SIG-M5 (cell line): ENCODE measurements at places on chromosomes 3 and 15.

DNA sequence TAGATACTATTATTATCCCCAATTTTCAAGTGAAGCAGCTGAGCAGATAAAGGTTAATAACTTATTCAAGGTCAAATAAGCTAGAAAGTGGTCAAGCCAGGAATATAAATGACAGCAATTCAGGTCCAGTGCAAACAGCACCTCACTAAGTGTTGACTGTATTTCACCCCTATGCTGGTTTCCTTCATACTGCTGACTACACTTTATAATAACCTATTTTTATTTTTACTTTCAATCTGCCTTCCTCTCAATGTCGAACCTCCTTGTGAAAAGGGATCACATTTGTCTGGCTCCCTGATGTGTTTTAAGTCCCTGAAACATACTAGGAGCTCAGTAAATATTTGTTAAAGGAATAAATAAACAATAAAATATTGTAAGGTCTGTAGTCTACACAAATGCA lies 146.1 kb downstream of the NAALADL2 start:
- no peak for DNase-seq

DNA sequence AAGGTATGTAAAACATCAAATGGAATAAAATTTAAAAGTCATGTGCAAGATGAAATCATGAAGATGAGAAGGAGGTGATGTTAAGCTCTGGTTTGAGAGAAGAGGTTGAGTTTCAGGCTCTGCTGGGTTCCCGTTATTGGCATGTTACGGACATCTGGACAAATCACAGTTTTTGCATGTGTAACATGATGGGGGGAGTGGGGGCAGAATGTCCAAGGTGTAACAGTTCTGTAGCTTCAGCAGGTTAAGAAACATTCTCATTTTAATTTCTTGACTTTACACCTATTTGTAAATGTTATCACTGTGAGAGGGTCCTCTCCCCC lies 17.2 kb downstream of the TRIM71 start:
- DNase-seq, result no peak

- no peak for DNase-seq
Measured at GRCh38 chr3:195916291-195916690, 7.9 kb upstream of the TNK2 start.

- DNase-seq, result no peak
Measured at GRCh38 chr3:120341658-120342346, 7.4 kb downstream of the LRRC58 start.

DNA sequence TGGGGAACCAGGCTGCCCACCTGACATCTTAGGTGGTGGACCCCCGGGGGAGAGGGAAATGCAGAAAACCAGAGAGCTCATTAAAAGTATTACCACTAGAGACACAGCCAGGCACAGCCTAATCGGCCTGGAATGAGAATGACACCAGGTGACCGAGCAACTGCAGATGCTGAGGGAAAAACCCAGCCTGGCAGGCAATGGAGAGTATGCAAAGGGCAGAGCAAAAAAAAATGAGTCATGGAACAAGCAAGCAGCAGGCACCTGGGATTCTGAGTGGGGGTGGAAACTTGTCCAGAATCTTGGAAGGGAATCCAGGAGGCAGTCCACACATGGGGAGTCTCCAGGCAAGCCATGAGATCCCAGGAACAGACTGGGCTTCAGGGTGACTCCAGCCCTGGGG lies 183.7 kb upstream of the LRRN1 start:
- DNase-seq, result no peak

GRCh38 chr3:122217901-122218300 lies 34.4 kb downstream of the CASR start:
- DNase-seq, result no peak

- DNase-seq, result no peak
Measured at GRCh38 chr15:63457379-63457778, 47.0 kb upstream of the USP3 start.

DNA sequence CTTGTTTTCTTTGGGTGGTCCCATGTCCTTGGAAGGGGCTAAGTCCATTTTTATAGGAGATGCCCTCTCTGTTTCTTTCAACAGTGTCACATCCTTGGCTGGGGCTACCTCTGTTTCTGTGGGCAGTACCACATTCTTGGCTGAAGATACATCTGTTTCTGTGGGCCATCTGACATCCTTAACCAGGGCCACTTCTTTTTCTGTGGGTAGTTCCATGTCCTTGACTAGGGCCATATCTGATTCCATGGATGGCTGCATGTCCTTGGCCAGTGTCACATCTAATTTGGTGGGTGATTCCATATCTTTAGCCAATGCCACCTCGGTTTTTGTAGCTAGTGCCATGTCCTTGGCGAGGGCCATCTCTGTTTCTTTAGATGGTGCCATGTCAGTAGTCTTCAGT lies 99.5 kb downstream of the MAP4 start:
- DNase-seq, result no peak

GRCh38 chr15:90869601-90870353 lies 1.4 kb downstream of the FURIN start:
- DNase-seq, result peak; percentile 25

DNA sequence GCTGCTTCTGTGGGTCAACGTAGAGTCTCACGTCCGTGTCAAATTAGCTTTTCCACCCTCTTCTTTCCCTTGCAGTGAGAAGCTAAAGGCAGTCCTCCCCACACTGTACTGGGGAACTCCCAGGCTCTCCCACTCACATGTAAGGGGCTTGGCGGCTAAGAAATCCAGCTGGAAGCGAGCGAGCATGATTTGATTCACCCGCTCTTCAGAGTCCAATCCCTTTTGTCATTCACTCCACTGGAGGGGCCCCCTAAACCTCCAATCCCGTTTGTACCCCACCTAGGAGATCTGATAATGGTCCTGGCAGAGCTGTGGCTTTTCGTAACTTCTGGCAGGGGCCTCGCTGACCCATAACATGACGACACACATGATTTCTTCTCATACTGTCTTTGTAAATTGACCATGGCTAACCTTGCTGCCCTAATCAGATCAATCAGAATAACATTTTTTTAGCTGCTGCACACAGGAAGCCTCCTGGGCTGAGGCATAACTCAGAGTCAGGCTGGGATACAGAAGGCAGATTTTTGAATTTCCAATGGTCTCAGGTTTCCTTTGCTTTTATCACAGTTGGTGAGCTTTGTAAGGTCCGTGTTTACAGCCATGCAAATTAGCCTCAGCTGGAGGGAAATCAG lies 235.2 kb downstream of the GREM1 start:
- DNase-seq, result no peak

DNA sequence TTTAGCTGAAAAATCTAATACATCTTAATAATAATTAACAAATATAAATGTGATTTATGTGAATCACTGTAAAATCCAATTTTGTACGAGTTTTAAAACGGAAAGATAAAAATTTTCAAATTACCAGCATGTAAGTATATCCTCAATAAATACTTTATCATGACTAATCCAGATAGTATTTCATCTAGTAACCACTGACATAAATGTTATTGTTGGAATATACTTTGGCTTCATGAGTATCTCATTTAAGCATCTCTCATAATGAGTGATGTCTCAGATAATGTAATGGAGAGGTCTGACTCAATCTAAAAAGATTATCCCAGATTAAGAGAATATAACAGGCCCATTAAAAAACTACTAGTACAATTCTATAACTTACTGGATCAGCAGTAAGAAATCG lies 216.3 kb downstream of the STAG1 start:
- no peak for DNase-seq

- DNase-seq, result no peak
Measured at GRCh38 chr3:193732391-193732790, 139.4 kb downstream of the OPA1 start.

- DNase-seq, result no peak
Measured at GRCh38 chr15:37880009-37880834, 54.2 kb upstream of the TMCO5A start.

DNA sequence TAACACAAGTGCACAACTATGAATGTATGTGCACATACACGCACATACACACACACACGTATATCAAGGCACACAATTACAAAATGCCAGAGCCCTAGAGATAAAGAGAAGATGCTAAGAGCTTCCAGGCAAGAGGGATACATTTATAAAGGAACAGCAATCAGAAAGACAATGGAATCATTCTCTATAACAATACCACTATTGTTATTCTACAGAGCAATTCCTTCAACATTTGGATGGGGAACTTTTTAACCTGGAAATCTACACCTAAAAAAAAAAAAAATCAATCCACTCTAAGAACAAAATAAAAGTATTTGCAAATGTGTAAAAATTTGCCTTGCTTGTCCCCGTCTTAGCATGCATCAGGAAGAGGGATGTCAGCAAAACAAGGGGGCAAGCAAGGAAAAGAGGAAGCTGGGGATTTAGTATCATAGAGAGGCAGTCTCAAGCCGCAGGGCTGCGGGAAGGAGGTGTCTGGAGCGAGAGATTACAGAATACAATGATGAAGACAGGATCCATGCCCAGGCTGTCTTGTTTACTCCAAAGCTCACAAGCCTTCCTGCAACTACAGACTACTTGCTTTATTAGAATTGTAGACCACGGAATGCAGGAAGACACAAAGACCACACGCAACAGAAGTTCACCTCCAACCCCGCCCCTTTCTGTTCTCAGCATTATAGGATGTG lies 220.2 kb downstream of the NTRK3 start:
- DNase-seq, result no peak

DNA sequence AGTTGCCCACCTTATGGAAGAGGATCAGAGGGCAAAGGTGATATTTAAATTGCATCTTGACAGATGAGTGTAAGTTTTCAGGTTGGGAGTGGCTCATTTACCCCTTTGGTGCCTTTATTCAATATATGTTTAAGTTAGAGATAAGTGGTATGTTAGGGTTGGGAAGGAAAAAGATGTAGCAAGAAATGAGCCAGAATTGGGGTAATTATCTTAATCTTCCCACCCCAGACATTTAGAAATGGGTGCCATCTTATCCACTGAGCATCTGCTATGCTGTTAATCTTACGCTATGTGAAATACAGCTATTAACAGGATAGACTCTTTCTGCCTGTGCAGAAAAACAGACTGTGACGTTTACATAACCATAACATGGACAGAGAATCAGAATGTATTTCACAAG lies 6.3 kb downstream of the CMTM7 start:
- no peak for DNase-seq

GRCh38 chr3:133113526-133113925 lies 75.3 kb downstream of the TMEM108 start:
- DNase-seq, result no peak

- DNase-seq, result no peak
Measured at GRCh38 chr3:54888873-54889272, 39.0 kb downstream of the LRTM1 start.

DNA sequence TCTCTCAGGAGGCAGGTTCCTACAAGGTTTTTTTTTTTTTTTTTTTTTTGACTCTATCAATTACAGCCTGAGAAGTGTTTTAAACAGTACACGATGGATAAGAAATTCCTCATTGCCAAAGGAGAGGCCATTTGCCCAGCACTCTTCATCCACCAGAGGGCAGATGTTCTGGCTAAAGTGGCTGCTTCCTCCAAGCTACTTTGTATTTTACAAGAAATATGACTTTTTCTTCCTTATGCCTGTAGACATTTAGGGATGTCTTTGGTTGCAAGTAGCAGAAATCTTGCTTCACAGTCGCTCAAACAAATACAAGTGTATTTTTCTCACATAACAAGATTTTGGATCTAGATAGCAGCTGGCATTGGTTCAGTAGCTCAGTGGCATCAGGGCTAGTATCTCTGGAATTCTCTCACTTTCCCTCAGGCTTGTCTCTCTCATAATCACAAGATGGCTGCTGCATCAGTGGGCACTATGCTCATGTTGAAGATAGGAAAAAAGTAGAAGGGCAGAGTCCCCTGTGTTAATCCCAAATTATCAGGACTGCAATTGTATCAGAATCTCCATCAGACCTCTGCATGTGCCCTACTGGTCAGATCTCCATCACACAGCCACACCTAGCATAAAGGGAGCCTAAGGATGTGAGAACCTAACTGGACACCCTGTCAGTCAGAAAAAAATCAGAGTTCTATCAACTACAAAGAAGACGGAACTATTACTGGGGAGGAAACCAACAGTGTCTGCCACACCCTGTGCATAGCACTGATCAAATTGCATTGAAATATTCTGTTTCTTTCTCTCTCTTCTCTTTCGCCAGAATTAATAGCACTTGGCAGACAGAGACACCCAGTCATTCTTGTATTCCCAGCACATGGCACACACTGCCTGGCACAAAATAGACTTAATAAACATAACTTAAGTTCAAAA lies 138.9 kb upstream of the COL8A1 start:
- no peak for DNase-seq

DNA sequence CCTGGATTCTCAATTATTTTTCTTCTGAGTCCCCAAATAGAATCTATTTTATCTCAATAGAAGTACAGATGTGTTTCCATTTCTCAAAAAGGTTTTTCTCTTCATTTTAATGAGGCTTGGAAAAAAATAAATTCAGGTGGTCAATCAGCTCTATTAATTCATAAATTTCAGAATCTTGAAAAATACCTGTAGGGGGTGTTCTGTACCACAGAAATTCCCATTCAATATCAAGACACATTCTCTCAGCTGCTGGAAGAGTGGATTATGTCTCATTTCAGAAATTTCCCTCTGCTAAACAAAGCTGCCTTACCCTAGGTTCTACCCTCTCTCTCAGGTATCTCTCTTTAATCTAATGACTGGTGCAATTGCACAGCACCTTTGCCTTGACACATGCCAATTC lies 1121.2 kb downstream of the SI start:
- no peak for DNase-seq

- DNase-seq, result no peak
Measured at GRCh38 chr3:169453256-169454059, 210.1 kb downstream of the MECOM start.

DNA sequence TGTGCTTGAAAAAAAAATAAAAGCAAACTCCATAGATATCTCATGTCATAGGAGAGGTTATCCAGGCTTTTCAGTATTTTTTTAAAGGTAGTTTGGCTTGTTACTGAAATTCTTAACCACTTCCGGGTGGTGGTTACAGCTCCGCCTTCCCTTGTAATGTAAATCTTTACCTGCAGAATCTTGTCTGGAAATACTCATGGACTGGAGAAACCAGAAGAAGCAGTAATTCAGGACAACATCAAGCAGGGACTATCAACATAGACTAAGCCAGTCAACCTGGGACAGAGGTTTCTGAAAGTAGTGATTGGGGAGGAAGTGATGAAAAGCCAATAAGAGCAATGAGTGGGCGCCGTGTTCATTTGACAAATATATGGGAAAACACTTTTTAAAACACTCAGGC lies 78.9 kb upstream of the SKOR1 start:
- DNase-seq, result no peak

DNA sequence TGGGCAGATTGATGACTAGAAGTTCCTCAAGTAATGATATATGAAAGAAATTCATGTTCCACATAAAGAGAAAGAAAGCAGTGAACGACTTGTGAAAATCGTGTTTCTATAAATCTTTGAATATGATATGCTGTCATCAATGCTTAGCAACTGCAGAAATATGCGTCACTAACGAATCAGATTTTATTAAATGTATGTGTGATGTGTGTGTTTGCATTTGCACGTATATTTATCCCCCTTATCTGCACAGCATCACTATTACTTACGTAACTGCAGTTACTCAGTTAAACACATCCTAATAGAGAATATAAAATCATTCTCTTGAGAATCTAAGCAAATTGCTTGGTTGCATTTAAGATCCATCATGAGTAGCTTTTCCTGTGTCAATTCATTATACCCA lies 468.6 kb downstream of the FGF12 start:
- no peak for DNase-seq
